Inflammatory macrophage treated with lipopolysaccharide for 4 hours (primary cell): ENCODE measurements at places on chromosomes 11 and 22.

GRCh38 chr11:61742391-61742790 lies 10.0 kb upstream of the MYRF start:
- DNase-seq = peak; percentile 89

DNA sequence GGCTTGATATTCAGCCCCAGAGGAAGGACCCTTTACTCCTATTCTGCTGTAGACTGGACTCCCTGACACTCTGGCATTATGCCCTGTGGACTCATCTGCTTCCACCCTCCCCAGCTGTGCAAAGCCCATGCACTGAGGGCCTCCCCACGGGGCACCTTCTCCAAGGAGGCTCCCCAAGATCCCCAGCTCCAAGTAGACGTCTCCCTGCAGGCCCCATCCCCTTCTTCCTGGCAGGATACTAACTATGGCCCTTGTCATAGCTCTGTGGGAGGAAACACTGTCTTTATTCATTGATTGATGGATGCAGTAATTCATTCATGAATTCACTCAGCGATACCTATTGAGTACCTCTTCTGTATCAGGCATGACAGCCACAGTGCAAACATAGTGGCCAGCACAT lies 15.3 kb upstream of the APOL6 start:
- DNase-seq = no peak

- DNase-seq = peak; percentile 81
These were observed 2.8 kb downstream of the MAP3K11 start for GRCh38 chr11:65611028-65611757.

DNA sequence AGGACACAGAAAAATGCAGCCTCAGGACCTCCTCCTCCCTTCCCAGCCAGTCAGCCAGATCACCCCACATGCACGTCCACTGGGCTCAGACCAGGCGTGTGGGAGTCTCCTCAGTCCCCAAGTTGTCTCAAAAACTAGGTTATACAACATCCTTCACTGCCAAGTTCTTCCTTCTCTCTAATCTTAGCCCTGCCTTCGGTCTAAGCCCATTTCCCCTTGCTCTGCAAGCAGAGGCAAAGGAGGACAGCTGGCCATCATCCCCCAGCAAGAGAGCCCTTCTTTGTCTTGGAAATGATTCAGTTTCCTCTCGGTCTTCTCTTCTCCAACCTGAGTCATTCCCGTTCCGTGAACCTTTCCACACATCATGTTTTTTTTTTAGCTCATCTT lies 14.0 kb upstream of the NRGN start:
- DNase-seq = peak; percentile 20

GRCh38 chr22:17712441-17712840 lies 61.8 kb downstream of the BID start:
- DNase-seq = no peak

- DNase-seq = peak; percentile 82
These were observed 29.9 kb downstream of the ARVCF start for GRCh38 chr22:19986410-19987341.

GRCh38 chr22:46707305-46707704 lies 30.7 kb downstream of the CERK start:
- no peak for DNase-seq

GRCh38 chr11:128862908-128863660 lies 4.0 kb downstream of the KCNJ1 start:
- DNase-seq = no peak

- no peak for DNase-seq
These were observed 5.4 kb downstream of the KBTBD4 start for GRCh38 chr11:47573321-47573720.

GRCh38 chr11:74630043-74630442 lies 37.7 kb downstream of the POLD3 start:
- DNase-seq = peak; percentile 74

DNA sequence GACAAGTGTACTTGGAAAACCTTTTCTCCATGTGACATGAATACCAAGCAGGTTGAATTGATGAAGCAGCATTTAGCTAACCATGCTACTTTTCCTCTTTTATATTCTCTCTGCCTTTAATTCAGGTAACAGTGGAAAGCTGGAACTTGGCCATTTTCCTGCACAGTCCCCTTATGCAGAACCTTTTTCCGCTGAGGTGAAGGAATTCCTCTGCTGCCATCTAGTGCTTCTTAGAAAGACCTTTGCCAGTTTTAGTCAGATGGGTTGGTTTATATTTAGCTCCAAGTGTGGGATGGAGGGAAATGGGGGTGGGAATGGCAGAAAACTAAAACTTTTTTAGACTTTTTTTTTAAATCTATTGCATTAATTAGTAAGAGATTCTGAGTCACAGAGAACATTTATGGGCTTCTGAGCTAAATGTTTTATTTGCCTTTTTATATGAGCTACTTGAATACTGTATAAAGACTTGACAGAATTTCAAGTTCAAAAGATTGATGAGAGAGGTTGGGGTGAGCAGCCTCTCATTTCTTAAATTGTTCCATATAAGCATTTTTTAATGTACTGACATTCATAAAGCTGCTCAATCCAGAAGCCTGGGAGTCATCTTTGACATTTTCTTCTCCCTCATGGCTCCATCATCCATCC lies 153.9 kb upstream of the ZC3H12C start:
- DNase-seq = peak; percentile 66

DNA sequence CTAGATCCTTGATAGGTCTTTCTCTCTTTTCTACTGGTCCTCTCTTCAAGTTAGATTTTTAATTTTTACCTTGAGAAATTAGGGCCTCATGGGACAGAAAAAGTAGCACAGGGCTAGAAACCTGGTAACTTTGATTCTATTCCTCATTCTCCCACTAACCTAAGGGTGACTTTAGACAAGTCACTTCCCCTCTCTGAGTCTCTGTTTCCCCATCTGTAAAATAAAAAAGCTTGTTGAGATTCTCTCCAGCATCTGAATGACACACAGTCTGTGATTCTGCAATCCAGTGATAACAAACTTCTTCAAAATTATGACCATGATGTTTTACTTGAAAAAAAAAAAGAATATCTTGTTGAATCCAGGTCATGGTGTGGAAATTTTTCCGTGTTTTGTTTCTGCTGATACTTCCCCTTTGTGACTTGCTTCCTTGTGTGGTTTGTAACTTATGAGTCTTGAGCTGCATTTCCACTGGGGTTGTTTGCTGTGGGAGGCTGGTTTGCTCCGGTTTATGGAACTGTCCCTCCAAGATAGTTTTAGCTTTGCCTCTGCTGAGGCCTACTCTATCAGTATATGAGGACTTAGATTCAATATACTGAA lies 9.8 kb upstream of the MPEG1 start:
- peak; percentile 96 for DNase-seq

GRCh38 chr22:39723899-39724351 lies 153.4 kb downstream of the CACNA1I start:
- DNase-seq = no peak

DNA sequence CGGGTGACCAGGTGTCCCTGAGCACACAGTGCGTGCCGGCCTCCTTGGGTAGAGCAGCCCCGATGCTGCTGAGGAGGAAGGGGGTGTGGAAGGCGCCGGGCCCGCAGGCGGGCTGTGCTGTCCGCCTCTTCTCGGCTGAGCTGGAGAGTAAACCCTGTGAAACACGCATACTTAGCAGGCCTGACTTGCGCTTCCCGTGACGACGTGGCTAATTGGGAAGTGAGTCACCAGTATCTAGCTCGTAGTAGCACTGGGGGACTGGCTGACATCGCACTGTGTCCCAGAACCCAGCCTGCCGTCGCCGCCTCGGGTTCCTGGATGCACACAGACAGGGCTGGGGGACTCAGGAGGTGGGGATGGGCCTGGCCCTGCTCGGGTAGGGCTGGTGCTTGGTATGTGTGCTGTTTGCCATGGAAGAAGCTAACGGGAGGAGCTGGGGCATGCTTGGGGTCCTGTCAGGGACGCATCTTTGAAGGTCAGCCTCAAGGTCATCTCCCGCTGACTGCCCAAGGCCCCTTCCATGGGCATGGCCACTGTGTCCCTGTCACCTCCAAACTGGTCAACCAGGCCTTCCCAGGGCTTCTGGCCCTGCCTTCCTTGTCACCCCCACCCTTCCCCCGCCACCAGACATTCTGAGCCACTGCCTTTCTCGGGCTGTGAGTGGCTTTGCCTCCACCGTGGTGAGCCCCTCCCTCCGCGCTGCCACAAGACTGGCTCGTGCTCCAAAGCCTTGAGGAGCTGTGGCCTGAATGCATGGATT lies 1327.0 kb downstream of the BRD1 start:
- no peak for DNase-seq

DNA sequence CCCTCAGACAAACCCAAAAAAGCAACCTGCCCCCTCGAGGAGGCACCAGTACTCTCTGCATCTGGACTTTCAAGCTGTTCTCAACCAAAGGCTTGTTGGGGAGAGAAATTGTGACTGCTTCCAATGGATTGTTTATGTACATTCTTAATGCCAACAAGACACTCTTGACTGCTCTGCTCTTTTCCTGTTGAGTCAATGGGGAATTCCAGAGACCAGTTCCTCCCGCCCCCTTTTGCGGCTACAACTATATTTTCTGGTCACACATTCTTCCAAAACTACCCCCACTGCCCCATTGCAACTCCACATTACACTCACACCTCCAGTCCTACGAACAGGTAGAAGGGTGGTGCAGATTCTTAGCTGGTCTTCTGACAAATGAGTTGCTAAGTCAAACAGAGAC lies 187.0 kb downstream of the DSCAML1 start:
- peak; percentile 32 for DNase-seq

DNA sequence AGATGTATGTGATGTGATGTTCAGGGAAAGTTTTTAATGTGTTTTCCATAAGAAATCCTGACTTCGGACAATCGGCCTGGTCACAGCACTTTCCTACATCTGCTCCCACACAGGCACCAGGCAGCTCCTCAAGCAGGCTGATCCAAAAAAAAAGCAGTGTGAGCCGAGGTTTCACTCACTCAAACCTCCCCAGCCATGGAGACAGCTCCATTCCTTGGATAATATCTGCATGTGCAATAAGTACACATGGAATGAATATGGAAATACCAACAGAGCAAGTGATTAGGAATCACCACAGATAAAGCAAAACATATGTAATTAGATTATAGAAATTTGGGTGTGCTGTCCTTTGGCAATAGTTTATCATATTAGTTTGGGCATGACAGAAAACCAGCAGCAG lies 88.8 kb upstream of the API5 start:
- no peak for DNase-seq

DNA sequence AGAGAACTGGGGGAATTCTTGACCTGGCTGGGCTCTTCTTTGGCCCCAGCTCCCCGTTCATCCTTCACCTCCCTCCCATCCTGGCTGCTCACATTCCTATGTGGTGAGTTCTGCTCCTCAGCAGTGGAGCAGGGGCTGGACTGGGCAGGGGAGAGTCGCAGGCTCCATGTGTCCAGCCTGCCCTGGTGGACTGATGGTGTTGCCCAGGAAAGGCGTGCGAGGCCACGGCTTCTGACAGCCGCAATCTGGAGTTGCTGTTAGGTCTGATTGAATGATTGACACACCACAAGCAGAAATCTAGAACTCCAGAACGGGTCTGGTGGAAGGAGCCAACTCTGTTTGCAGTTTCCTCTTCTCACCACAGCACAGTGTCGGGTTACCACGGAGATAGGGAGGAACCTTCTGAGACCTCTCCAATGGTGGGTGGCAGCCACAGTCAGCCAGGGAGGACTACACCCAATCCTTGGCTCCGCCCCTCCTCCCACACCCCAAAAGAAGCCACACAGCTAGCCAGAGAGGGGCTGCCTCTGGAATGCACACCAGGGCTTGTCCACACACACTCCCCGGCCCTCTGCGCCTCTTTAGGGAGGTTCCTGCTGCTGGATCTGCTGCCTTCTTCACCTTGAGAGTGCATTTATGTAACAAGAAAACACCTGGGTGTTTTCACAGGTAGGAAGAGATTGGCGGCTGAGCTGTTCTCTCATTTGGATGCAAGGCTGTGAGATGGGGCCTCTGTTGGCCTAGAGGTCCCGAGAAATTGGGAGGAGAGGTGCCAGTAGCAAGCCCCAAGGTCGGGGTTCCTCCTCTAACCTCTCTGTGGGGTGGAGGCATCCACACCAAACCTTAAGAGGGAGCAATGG lies 56.4 kb upstream of the CD44 start:
- DNase-seq = peak; percentile 98

GRCh38 chr22:37765498-37765897 lies 42.2 kb upstream of the GCAT start:
- DNase-seq = no peak

- DNase-seq = no peak
These were observed 85.5 kb downstream of the ENTHD1 start for GRCh38 chr22:39808081-39808480.

- DNase-seq = no peak
These were observed 25.9 kb downstream of the SCUBE1 start for GRCh38 chr22:43317239-43317638.

DNA sequence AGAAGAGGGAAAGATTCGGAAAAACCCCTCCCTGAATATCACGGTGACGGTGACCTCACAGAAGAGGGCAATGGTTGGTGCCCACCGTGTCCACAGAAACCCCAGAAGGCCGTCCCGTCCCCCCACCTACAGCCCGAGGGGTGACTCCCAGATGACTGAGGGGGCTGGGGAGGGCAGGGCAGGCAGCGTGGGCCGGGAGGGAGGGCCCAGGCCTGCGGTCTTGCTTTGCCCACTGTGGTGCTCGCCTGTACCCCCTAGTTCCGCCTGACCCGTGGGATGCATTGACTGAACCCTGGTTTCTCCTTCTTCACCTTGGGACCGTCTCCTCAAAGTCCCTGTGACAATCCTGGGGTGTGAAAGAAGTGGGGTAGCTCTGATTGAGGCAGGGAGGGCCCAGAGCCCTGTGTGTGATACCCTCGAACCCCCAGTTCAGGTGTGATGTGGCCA lies 526.7 kb downstream of the BRD1 start:
- DNase-seq = no peak

GRCh38 chr11:75945446-75945845 lies 130.4 kb downstream of the UVRAG start:
- DNase-seq = peak; percentile 2

GRCh38 chr11:124839128-124839971 lies 25.9 kb upstream of the ROBO3 start:
- no peak for DNase-seq

DNA sequence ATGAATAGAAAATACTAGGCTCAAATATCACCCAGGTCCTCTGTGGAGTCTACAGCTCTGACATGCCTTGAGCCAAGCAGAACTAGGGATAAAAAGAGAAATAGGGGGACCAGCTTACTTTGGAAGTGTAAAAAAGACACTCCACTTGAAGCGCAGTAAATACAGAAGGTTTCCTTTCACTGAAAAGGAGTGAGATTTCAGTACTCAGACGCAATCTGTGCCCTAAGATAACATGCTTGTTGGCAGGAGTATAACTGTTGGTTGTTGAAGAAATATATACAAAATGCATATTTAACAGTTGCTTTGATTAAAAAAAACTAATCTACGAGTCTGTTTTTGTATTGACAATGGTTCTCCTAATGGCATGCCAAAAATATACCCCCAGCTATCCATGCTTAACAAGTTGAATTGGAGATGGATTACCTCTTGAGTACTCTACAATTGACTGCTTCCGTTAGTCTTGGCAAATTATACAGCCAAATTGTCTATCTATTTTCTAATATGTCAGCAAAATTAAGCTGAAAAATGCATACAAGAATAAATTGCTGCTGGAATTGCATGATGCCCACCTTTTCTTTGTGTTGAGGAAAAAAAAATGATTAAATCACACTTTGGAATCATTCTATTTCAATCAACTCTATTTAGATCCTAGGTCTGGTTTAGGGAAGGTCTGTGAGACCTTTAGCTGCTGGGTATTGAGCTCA lies 91.6 kb downstream of the FAT3 start:
- DNase-seq = no peak

- DNase-seq = no peak
These were observed 3.0 kb downstream of the SSTR3 start for GRCh38 chr22:37209140-37209845.

GRCh38 chr11:45247433-45247832 lies 38.7 kb downstream of the SYT13 start:
- no peak for DNase-seq
